ENCODE measurements at places on chromosomes 2 and 18.

DNA sequence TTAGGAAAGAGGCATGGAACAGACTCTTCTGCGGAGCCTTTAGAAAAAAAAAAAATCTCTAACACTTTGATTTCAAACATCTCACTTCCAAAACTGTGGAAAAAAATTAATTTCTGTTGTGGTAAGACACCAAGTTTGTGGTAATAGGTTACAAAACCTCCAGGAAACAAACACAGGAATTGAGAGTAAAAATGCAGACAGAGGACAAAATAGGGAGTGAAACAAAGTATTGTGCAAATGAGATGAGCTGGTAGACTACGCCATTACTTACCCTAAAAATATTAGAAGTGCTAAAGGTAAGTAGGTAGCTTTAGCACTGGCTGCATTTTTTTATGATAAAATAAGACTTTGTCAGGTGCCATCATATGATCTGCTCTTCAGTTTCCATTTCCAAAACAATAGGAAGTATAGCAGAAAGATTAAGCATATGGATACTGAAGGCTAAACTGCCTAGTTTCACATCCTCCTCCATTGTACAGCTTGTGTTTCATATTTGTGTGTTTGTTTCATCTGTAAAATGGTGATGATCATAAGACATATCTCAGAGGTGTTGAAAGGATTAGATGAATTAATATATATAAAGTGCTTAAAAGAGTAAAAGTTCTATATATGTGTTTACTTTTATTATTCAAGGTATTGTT lies 309.2 kb downstream of the NR4A2 start:
- DNase-seq = no peak

- DNase-seq = no peak
Measured at GRCh38 chr18:76518860-76519538, 24.0 kb upstream of the ZNF516 start.

DNA sequence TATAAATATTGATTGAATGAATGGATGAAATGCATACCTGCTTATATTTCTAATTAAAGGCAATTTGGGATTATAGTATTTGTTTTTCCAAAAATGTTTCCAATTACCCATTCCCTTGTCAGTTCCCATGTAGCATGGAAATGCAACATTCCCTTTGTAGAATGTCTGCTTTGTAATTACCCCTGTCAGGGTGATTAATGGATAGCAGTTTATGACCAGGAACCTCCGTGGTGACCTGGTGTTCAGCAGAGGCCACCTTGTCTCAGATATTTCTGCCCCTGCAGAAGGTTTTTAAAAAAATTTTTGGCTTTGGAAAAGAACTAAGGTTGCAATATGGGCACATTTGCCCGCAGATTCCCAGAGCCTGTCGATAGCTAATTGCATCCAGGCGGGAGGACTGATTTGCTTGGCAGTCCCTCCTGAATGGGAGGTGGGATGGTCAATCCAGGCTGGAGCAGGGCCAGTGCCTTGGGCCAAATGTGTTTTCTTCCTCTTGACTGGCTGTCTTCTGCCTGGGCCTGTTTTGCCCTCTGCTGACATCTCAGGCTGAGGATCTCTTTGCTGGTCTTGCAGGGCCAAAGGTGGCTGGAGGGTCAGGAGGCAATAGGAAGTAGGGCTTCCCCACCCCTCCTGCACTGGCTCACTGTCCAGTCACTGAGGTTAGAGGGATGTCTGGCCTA lies 82.1 kb downstream of the TMEM182 start:
- DNase-seq = no peak

- no peak for DNase-seq
Measured at GRCh38 chr2:71882949-71883472, 264.7 kb downstream of the CYP26B1 start.

- peak; percentile 45 for DNase-seq
Measured at GRCh38 chr2:148876595-148877402, 1.8 kb downstream of the KIF5C start.

DNA sequence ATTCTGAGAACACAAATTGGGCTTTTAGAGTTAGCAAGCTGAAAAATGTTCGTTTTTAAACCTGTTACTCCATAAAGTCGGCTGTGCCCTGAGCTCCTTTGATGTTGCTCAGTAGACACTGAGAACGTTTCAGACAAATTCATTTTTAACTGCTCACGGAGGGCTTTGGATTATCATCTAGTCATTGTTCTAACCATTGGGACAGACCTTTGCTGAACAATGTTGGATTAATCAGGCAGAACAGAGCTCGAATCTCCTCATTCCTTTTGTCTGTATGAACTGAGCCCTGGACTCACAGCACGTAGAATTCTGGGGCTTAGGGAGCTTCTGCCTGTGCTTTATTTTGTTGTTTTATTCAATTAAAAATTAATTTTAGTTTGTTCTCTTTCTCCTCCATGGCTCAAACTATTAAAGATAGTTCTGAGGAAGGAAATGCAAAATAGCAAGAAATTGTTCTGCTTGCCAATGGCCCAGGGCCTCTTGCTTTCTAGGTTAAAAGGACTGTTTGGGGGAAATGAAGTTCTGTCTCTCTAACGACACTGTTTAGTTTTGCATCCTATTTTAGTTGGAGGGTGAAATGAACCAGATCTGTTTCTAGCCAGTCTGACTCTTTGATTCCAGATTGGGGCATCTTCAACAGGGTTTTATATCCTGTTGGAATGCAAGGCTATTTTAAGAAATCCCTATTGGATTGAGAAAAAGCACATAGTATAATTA lies 114.7 kb upstream of the CXCR4 start:
- no peak for DNase-seq

DNA sequence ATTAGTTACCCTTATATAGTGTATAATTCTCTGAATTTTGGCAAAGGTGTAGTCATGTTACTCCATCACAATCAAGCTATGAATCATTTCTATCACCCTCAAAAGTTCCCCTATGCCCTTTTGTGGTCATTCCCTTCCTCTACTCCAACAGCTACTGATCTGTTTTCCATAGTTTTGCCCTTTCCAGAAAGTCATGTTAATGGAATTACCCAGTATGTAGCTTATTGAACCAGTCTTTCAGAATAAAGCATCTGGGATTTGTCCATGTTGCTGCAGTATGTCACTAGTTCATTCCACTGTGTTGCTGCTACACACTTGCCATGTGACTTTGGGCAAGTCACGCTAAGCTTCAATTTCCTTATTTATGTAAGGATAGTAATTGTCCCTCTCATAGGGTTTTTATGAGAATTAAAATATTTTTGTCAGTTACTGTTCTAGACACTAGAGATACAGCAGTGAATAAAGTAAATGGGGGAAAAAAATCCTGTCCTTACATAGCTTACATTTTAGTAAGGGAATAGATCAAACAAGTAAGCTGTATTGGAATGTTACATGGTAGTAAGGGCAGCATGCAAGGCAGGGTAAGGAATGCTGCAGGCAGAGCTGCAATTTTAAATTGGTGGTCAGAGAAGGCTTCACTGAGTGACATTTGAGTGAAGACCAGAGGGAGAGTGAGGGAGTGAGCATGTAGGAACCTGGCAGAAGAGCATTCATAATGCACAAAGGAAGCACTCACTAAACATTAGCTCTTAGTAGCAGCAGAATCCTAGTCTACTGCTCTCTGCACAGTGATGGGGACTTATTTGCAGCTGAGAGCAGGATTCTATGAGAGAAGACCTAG lies 80.3 kb upstream of the TSPYL6 start:
- no peak for DNase-seq

GRCh38 chr18:78867131-78867530 lies 112.5 kb upstream of the SALL3 start:
- DNase-seq = no peak

- DNase-seq = no peak
Measured at GRCh38 chr18:34631093-34631966, 78.8 kb upstream of the DTNA start.

Data from activated T-cell treated with anti-CD3 and anti-CD28 coated beads for 4 hours (primary cell).